ENCODE measurements at places on chromosomes 3 and 15. TPM values are rescaled to one million over a fixed set of nuclear protein-coding genes. Genes with fewer than 3 reads are reported as not detected.

- no peaks in the 10 kb centered on the region for H3K27me3 ChIP-seq
- peaks cover 27% of the 10 kb centered on the region for H3K4me1 ChIP-seq
- H3K36me3 ChIP-seq = peaks cover 11% of the 10 kb centered on the region
- peak within 1 kb of the TSS; percentile 95 for H3K27ac ChIP-seq
- no peak for DNase-seq
Measured at GRCh38 chr3:184361532-184361931, at the start of the genes CLCN2 and POLR2H. TSS of gene CLCN2 (minus strand) at chr3:184361605. CDS start at chr3:184361479, 126 bp downstream. TSS of gene POLR2H (plus strand) at chr3:184361710. CDS start at chr3:184363493, 1,783 bp downstream.

DNA sequence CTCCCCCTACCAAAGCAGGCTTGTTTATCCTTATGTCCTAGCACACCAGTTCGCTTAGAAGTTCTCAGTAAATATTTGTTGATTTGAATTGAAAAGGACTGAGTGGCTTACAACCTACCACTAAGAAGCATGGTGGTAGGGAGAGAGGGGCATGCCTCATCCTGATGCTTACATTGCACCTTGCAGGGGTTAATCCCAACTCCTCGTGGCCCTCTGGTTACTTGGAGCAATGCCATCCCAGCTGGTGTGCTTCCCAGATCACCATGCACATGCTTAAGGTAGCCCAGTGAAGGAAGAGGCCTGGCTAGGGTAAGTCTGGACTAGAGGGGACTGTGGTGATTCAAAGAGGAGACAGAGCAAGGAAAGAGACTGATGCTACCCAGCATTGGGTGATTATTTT is 253.3 kb downstream of the CLSTN2 start:
- H3K4me3 ChIP-seq = no peak overlapping the region
- H3K4me1 ChIP-seq = peaks cover 10% of the 10 kb centered on the region
- DNase-seq = no peak
- H3K36me3 ChIP-seq = no peaks in the 10 kb centered on the region

Gene ARPP19
- 172 TPM for total RNA-seq

GRCh38 chr3:16417945-16418739 is 95.4 kb downstream of the RFTN1 start:
- DNase-seq = no peak
- no peak overlapping the region for H3K4me3 ChIP-seq
- H3K27ac ChIP-seq = no peak overlapping the region
- no peaks in the 10 kb centered on the region for H3K27me3 ChIP-seq

Gene SKOR1
- total RNA-seq = 0.78 TPM

DNA sequence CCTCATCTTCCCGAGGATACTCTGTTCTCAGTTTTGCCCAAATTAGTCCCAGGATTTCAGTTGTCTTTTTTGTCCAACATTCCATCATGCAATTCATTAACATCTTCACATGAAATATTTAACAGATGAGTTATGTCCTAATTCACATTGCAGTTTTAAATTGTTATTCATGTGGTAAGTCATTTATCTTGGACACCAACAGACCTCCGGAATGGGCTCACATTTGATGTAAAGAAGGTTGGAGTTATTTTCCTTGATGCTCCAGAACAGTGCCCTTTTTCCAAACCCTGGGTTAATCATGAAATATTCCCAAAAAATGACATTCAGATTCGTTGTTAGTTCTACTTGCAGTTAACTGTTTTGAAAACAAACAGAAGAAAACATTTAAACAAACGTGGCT is 32.8 kb upstream of the LRTM1 start:
- no peaks in the 10 kb centered on the region for H3K4me1 ChIP-seq
- H3K4me3 ChIP-seq = no peak overlapping the region

DNA sequence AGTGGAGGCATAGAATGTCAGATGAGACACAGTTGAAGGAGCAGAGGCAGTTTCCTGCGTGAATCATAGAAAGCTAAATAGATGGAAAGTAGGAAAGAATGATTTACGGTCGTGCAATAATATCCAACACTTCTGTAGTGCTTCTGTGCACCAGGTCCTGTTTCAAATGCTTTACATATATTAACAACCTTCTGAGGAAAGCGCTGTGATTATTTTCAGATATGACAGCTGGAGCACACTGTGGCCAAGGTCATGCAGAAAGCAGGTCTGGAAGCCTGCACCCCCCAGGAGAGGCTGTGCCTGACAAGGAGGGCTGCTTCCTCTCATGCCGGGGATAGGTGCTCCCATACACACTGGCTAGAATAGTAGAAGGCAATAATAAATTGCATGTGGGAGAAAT is 104.5 kb downstream of the CHRNA7 start:
- no peaks in the 10 kb centered on the region for H3K27me3 ChIP-seq
- no peak overlapping the region for H3K27ac ChIP-seq
- DNase-seq = no peak
- H3K4me1 ChIP-seq = no peaks in the 10 kb centered on the region
- H3K36me3 ChIP-seq = no peaks in the 10 kb centered on the region

DNA sequence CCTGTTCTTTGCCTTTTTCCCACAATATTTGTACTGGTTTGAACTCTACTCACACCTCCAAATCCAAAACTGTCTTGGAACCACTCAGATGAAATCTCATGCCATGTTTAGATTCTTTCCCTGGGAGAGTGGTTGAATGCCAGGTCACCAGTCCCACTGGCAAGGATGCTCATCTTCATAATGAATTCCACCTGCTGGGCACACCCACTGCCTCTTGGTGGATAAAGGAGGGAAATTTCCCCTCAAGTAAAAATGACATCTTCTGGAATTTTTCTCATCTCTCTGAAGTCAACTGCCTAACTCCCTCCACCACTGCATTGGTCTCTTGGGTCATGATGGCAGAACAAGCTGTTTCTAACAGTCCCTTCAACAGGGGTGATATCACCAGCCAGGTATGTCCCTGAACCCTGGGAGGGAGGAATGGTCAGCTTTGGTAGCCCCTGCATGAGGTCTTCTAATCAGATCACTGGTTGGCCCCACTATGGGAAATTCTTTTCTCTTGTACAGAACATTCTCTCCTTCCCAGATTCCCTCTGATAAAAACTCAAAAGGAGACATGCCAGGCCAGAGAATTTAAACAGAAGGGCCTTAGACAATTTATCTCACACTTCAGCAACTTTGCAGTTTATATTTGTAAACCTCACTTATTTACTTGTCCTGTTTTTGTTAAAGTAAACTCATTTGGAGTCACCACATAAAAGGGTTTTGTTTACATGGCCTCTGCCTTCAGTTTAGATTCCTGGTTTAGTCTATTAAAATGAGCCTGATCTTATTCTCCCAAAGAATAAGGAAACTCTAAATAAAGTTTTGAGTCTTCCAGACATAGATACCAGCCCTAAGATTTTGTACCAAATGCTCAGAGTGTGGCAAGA is 143.4 kb downstream of the WNT5A start:
- H3K27me3 ChIP-seq = no peaks in the 10 kb centered on the region
- no peaks in the 10 kb centered on the region for H3K4me1 ChIP-seq
- no peak overlapping the region for H3K27ac ChIP-seq
- no peaks in the 10 kb centered on the region for H3K36me3 ChIP-seq
- DNase-seq = no peak

DNA sequence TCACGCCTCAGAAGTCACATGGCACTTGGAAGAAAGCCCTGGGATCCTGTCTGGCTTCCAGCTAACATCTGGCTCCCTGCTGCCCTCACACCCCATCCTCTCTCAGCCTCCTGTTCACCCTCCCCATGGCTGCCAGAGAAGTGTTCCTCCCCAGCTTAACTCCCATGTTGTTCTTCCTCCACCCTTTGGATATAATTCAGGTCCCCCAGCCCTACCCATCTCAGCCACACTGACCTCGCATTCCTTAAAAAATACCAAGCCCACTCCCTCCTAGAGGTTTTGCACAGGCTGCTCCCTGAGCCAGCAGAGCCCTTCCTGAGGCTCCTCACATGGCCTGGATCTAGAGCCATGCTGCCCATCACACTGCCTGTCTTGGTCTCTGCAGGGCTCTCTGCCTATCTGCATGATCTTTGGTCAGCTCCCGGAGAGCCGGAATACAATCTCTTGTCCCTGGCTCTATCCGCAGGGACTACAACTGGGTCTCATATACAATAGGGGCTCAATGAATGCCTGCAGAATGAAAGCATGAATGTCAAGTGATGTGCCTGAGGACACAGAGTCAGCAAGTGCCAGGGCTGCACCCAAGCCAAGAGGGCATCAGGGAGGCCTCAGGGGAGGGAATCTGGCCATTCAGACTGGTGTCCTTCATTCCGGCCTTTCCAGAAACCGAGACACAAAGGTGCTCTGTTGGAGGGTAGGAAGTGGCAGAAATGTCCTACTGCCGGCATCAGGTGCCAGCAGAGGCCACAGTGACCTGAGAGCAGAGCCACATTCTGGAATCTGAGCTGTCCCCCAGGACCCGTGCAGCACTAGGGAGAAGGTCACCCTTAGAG is 3.8 kb upstream of the TKT start:
- H3K36me3 ChIP-seq = no peaks in the 10 kb centered on the region
- no peaks in the 10 kb centered on the region for H3K4me1 ChIP-seq
- H3K27me3 ChIP-seq = no peaks in the 10 kb centered on the region
- no peak for DNase-seq

Data from thoracic aorta (tissue), 2 donors.